Stimulated activated CD4-positive, alpha-beta T cell treated with anti-CD3 and anti-CD28 coated beads, Interleukin-15, amount 100 ng/mL, for 24 hours (primary cell): ENCODE measurements at places on chromosomes 7 and 10.

DNA sequence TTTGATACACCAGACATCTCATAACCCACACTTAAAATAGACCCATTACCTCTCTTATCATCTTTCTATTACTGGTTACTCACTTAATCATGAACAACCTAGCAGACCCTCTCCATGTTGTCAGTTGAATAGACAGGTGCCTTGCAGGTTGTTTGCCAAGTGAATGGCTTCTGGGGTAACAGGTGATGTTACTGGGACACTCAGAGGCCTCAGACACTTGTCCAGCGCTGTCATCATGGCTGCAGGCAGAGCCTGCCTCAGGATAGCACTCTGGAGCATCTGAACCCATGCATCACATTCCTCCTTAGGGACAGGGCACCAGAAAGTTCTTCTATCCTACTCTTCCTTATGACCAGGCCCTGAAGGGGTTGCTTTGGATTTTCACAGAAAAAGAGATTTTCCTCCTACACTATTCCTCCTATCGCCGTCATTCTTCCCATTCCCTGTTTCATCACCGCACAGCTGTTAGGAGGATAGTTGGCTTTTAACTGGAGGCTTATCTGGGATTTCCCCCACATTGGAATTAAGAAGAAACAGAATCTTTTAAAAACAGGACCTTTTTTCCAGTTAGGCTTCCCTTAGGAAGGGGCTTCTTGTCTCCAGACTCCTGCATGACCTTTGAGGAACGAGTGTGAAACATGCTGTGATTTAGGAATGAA lies 182.1 kb downstream of the VTI1A start:
- no peak for DNase-seq

DNA sequence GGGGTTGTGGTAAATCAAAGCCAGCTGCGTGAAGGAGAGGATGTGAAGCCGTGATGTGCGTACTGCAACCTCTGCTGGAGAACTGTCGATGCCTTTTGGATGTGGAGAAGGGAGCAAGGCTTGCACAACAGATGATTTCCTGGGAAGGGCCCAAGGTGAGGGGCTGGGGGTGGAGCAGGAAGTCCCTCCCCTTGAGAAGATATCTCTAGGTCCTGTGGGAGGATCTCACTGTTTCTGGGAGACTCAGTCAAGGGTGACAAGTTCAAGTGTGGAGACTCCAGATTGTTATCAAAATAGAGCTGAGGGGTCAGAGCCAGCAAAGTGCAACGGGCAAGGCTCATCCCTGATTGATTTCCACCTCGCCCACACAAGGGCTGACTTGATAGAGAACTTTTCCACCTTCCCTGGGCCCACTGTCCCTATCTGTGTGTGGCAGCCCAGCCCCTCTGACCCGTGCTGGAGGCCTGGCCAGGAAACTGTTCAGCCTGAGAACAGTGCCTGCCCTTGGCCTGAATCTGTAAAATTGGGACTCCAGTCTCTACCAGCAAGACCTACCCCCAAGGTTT lies 55.0 kb downstream of the COL13A1 start:
- no peak for DNase-seq

- peak; percentile 64 for DNase-seq
Observed at GRCh38 chr10:8043569-8044306, 10.8 kb upstream of the GATA3 start.

- no peak for DNase-seq
Observed at GRCh38 chr10:28478646-28479045, 54.3 kb upstream of the WAC start.

- DNase-seq, result no peak
Observed at GRCh38 chr7:20240080-20240926, 23.1 kb upstream of the MACC1 start.

GRCh38 chr10:21281765-21282484 lies 243.6 kb downstream of the SKIDA1 start:
- no peak for DNase-seq

GRCh38 chr7:27192546-27193334 lies 7.2 kb downstream of the HOXA13 start:
- DNase-seq, result no peak

- DNase-seq, result no peak
Observed at GRCh38 chr7:105016709-105017656, 3.0 kb downstream of the KMT2E start.

- no peak for DNase-seq
Observed at GRCh38 chr7:106128836-106129235, 16.7 kb upstream of the SYPL1 start.

DNA sequence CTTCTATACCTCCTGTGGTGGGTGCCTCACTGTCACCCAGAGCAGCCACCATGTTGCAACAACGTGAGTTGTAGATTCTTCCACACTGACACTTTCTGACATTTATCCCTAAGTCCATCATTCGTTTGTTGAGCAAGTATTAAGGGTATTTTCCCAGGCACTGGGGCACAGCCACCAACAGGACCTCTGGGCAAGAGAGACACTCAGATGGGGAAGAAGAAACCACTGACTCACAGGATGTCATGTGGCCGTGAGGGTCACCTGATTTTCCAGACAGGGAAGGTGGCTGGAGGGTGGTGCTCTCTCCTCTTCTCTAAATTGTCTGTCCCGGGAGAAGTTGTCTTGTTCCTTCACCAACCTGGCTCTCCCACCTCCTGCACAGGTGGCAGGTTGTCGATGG lies 51.7 kb upstream of the PPIF start:
- no peak for DNase-seq

DNA sequence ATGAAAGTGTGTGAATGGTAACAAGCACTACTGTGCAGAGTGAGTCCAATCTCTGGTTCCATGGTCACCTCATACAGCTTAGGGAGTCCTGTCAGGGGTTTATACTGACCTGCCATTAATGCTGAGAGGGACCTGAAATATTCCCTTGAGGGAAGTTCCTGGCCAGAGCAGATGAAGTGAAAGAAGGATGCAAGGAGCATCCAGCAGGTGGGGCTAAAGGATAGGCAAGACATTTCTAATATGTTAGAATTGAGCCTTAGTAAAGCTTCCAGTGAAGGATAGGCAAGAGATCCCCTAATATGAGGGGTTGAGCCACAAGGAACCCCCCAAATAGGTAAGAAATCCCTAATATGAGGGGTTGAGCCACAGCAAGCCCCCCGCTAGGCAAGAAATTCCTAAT lies 25.5 kb upstream of the FAM221A start:
- peak; percentile 8 for DNase-seq

- DNase-seq, result no peak
Observed at GRCh38 chr7:101819183-101819582, 1.8 kb downstream of the CUX1 start.
